ENCODE measurements at places on chromosomes 7 and 10. TPM values are rescaled to one million over a fixed set of nuclear protein-coding genes. Genes with fewer than 3 reads are reported as not detected.
A peak's percentile ranks its signal among the peaks of the same experiment; 100 is the strongest.

The SPDYE2B gene
- total RNA-seq, result not detected

The DRGX gene
- not detected for total RNA-seq

The GRID2IP gene
- 0.41 TPM for total RNA-seq

The PKD1L1 gene
- 0.59 TPM for total RNA-seq

The RNF148 gene
- total RNA-seq, result 1.5 TPM

The IRF5 gene
- 46.0 TPM for total RNA-seq

The CRTAC1 gene
- total RNA-seq, result 123 TPM

The TFEC gene
- 41.9 TPM for total RNA-seq

The PLEKHA8 gene
- 8.8 TPM for total RNA-seq

The CHPF2 gene
- total RNA-seq, result 34.7 TPM

The CDC14C gene
- total RNA-seq, result not detected

The MSMB gene
- total RNA-seq, result 5.3 TPM

The SLC37A3 gene
- 31.1 TPM for total RNA-seq

DNA sequence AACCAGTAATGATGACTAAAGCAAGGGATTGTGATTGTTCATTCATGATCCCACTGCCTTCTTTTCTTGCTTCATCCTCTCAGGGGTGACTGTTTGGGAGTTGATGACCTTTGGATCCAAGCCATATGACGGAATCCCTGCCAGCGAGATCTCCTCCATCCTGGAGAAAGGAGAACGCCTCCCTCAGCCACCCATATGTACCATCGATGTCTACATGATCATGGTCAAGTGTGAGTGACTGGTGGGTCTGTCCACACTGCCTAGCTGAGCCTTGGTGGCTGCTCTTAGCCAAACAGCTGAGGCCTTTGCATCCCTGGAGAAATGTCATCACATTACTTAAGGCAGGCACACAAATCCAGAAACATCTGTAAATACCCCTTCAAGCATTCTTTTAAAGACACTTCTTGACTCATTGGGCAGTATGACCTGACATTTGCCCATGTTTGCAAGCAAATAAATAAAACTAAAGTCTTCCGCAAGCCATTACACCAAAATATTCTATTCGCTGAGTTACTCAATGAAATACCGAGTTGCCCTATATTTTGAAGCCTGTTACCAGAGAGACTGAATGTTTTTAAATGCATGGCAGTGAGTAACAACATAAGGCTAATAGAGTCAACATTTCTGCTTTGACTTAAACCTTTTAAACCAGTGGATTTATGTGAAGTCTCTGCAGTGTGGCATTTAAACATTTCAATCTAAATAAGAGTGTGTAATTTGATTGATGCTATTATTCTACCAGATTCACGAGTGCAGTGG lies 166.3 kb upstream of the LANCL2 start:
- no peak overlapping the region for H3K4me3 ChIP-seq
- peaks cover 8% of the 10 kb centered on the region for H3K4me1 ChIP-seq
- DNase-seq, result no peak
- peaks cover 46% of the 10 kb centered on the region for H3K36me3 ChIP-seq
- H3K27me3 ChIP-seq, result no peaks in the 10 kb centered on the region

- DNase-seq, result no peak
- no peak overlapping the region for H3K4me3 ChIP-seq
- peaks cover 12% of the 10 kb centered on the region for H3K4me1 ChIP-seq
- no peaks in the 10 kb centered on the region for H3K36me3 ChIP-seq
These were observed 21.7 kb upstream of the GALNTL5 start for GRCh38 chr7:151934584-151934983.

DNA sequence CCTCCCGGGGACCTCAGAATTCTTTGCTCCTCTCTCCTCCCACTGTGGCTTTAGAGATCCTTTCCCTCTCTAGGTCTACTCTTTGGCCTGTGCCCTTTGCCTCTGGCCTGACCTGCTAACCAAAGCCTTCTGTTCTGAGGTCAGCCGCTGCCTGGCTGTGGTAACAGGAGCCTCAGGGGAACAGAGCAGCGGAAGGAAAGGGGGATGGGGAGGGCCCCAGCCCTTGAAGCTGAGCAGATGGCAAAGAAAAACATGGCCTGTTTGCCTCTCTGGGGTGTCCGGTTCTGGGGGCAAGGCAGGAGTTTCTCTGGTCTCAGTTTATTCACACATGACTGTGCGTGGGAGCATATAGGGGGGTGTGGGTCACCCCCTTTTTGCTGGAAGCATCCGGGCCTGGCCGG lies 28.2 kb downstream of the COL26A1 start:
- DNase-seq, result no peak
- H3K27ac ChIP-seq, result no peak overlapping the region
- no peak overlapping the region for H3K4me3 ChIP-seq
- H3K36me3 ChIP-seq, result no peaks in the 10 kb centered on the region
- H3K4me1 ChIP-seq, result no peaks in the 10 kb centered on the region
- peaks cover 23% of the 10 kb centered on the region for H3K27me3 ChIP-seq

- no peak overlapping the region for H3K27ac ChIP-seq
- H3K27me3 ChIP-seq, result no peaks in the 10 kb centered on the region
- peak; percentile 47 for DNase-seq
- H3K36me3 ChIP-seq, result no peaks in the 10 kb centered on the region
- H3K4me3 ChIP-seq, result no peak overlapping the region
These were observed 80.9 kb downstream of the LRMDA start for GRCh38 chr10:75512203-75512933.

DNA sequence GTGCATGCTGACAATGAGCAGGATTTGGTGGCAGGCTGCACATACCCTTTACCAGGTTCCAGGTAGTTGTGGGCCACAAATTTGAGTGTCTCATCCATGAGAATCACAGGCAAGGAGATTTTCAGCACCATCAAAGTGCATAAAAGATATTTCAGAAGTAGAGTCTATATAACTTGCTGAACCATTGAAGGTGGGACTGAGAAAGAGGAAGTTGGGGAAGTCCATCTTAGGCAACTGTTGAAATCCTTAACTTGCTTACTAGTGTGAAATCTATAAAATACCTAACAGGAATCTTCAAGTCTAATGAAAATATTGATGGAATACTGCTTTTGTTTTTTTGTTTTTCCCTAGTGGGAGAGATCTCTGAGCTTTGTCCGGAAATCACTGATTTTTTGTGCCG lies 325.1 kb upstream of the PLXDC2 start:
- no peak overlapping the region for H3K4me3 ChIP-seq
- DNase-seq, result no peak
- no peaks in the 10 kb centered on the region for H3K27me3 ChIP-seq
- H3K36me3 ChIP-seq, result no peaks in the 10 kb centered on the region

DNA sequence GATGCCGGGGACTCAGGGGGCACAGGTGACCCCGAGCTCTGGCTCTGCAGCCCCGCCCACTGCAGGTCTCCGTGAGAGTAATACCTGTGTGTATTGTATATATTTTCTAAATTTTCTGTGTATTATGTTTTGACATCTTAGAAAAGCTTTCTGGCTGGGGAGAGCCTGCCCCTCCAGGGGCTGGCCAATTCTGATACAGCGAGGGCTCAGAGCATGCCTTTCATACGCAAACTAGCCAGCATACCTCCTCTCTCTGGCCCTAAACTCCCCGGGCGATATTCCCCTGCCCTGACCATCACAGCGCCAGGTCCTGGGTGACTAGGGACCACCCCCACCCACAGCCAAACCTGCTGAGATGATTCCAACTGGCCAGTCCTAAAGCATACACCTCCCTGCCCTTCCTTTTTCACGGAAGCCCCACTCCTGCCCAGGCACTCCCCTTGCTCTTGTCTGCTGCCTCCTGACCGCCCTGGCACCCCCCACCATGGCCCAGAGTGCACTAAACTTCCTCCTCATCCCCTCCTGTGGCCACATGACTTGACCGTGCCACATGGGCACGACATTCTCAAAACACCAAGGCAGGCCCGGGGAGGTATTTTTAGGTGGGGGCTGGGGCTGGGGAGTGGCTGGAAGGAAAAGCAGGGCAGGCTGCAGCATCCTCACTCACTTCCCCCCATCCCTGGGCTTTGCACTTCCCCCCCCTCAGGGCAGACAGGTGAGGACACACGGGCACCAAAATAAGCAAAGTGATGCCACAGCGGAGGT lies 61.5 kb downstream of the INSIG1 start:
- no peak overlapping the region for H3K27ac ChIP-seq
- H3K36me3 ChIP-seq, result no peaks in the 10 kb centered on the region
- DNase-seq, result no peak
- no peak overlapping the region for H3K4me3 ChIP-seq
- H3K4me1 ChIP-seq, result no peaks in the 10 kb centered on the region

- no peaks in the 10 kb centered on the region for H3K27me3 ChIP-seq
- H3K36me3 ChIP-seq, result no peaks in the 10 kb centered on the region
- DNase-seq, result no peak
- H3K4me1 ChIP-seq, result no peaks in the 10 kb centered on the region
These were observed 69.5 kb downstream of the NPSR1 start for GRCh38 chr7:34727464-34727995.

DNA sequence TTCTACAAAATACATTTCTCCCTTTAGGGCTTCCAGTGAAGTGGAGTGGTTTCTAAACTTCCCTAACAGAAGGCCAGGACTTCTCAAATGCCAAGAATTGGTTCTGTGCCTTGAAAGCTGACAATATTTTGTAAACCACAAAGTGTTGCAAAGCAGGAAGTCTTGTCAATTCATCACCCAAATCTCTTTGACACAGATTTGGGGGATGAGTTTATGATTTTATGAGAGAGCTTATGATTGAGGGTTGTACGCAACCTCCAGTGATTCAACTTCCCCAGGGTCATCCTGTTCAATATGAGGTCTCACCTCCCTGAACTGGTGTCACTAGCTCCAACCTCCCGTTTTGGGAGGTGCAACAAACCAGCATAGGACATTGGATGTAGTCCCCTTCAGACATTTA lies 83.7 kb downstream of the PRLHR start:
- no peaks in the 10 kb centered on the region for H3K36me3 ChIP-seq
- H3K4me3 ChIP-seq, result no peak overlapping the region
- no peak for DNase-seq

- no peaks in the 10 kb centered on the region for H3K4me1 ChIP-seq
- no peak overlapping the region for H3K27ac ChIP-seq
- no peak for DNase-seq
- no peak overlapping the region for H3K4me3 ChIP-seq
These were observed 23.0 kb downstream of the GSDME start for GRCh38 chr7:24734306-24734705.

GRCh38 chr10:1156921-1157614 lies 100.9 kb downstream of the WDR37 start:
- no peak for DNase-seq
- H3K4me3 ChIP-seq, result no peak overlapping the region
- no peaks in the 10 kb centered on the region for H3K36me3 ChIP-seq
- no peak overlapping the region for H3K27ac ChIP-seq

DNA sequence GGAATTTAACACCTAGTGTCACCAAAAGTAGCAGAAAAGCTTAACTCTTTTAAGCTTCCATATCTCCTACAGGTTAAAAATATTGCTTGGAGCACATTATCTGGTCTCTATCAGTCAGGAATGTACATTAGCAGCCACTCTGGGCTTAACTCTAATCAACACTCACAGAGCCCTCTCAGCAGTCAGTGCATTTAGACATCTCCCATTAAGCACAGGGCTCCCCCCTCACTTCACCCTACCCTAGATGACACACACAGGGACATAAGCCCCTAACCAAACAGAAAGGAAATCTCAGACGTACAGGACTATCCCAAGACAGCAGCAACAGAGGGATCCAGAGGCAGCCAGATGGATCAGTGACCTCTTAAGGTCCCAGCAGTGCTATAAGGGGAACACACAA lies 26.4 kb downstream of the FBXW4 start:
- H3K36me3 ChIP-seq, result peaks cover 98% of the 10 kb centered on the region

DNA sequence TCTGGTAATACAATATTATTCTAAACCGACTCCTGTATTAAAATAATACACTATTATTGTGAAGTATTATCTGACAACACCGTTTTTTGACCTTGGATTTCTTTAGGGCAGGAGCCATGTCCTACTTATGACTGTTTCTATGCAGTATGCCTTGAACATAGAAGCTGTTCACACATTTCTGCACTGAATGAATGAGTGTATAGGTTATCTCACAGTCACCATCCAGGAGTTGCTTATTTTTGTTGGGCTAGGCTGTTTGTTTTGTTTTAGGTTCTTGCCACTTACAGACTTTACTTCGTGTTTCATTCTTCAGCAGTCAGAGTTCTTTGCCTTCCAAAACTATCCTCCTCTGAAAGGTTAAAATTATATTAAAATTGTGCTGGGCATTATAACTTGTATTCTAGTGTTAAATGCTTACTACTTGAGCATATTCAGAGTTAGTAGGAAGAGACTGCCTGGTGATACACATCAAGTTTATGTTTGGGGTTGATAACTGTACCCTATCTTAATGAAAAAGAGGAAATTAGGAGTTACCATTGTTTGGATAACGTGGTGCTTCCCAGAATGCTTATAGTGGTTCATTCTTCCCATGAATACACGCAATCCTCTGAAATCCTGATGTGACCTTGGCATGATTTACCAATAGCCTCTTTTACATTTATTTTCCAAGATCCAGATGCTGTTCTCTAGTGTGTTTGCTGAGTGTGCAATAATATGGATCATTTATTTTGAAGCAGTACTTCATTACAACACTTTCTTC lies 1.7 kb downstream of the RALA start:
- H3K27me3 ChIP-seq, result no peaks in the 10 kb centered on the region
- peak overlapping the region; percentile 86 for H3K4me3 ChIP-seq

DNA sequence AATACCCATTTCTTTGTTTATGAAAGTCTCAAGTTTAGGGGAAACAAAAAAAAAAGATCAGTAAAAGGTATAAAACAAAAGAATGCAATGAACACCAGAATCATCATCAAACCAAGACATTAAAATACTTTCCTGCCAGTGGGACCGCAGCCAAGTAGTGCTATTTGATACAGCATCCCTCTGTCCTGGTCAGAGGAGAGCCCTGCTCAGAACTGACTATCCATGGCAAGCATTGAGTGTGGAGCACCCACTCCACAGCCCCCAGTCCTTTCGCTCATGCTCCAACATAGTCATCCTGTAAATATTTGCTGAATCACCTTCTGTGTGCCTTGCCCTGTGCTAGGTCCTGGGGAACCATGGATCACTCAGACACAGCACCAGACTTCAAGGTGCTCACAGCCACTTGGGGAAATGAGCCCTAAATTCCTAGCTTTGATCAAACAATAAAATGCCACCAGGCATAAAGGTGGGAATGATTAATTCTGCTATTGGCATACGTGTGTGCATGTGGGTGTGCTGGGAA lies 213.6 kb upstream of the TBX20 start:
- H3K27me3 ChIP-seq, result peaks cover 3% of the 10 kb centered on the region
- no peak overlapping the region for H3K27ac ChIP-seq
- no peak overlapping the region for H3K4me3 ChIP-seq
- no peaks in the 10 kb centered on the region for H3K36me3 ChIP-seq
- DNase-seq, result no peak

- H3K27me3 ChIP-seq, result no peaks in the 10 kb centered on the region
- H3K27ac ChIP-seq, result no peak overlapping the region
- DNase-seq, result no peak
- H3K4me3 ChIP-seq, result no peak overlapping the region
- H3K36me3 ChIP-seq, result no peaks in the 10 kb centered on the region
- H3K4me1 ChIP-seq, result no peaks in the 10 kb centered on the region
These were observed 617.7 kb upstream of the ANKRD30A start for GRCh38 chr10:36507715-36508114.

GRCh38 chr7:67758551-67758950 lies 761.9 kb downstream of the TYW1 start:
- H3K4me3 ChIP-seq, result no peak overlapping the region
- DNase-seq, result no peak
- no peaks in the 10 kb centered on the region for H3K36me3 ChIP-seq
- no peaks in the 10 kb centered on the region for H3K27me3 ChIP-seq
- H3K4me1 ChIP-seq, result no peaks in the 10 kb centered on the region

- H3K4me1 ChIP-seq, result peaks cover 5% of the 10 kb centered on the region
- H3K4me3 ChIP-seq, result no peak overlapping the region
- H3K27me3 ChIP-seq, result no peaks in the 10 kb centered on the region
- peak overlapping the region; percentile 58 for H3K27ac ChIP-seq
- H3K36me3 ChIP-seq, result no peaks in the 10 kb centered on the region
These were observed 18.6 kb upstream of the DNAJB6 start for GRCh38 chr7:157318015-157318706.

- no peak overlapping the region for H3K4me3 ChIP-seq
- no peaks in the 10 kb centered on the region for H3K36me3 ChIP-seq
- H3K4me1 ChIP-seq, result no peaks in the 10 kb centered on the region
- no peak overlapping the region for H3K27ac ChIP-seq
These were observed 350.9 kb downstream of the ANKRD30A start for GRCh38 chr10:37476285-37476684.

Data from lower lobe of right lung (tissue), 2 donors.